Activated CD4-positive, alpha-beta T cell treated with anti-CD3 and anti-CD28 coated beads for 36 hours (primary cell): ENCODE measurements at places on chromosomes 7 and 10. TPM values are rescaled to one million over a fixed set of nuclear protein-coding genes. Genes with fewer than 3 reads are reported as not detected.

SFTPA2 gene
- not detected for total RNA-seq

ERVW-1 gene
- not detected for total RNA-seq

STAG3 gene
- total RNA-seq: 24.7 TPM

EN2 gene
- total RNA-seq: not detected

SUFU gene
- 9.5 TPM for total RNA-seq

ARHGAP12 gene
- total RNA-seq: 5.5 TPM

DLX6 gene
- not detected for total RNA-seq

EGFR gene
- total RNA-seq: 0.09 TPM

DNA sequence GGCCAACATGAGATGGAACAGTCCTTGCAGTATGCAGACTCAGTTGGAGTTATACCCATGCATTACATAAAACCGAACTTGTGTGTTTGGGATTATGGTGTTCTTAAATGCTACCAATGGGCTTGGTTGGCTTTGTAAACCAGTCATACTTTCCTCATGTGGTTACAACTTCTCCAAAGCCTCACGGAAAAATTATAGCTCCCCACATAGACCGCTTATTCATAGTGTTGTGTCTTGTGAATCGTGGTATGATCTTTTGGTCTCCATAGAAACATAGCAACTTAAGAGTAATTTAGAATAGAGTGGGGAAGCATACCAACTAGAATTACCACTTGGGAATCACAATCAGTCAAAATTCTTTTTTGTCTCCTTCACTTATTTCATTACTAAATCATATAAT lies 112.3 kb upstream of the FZD1 start:
- H3K27ac ChIP-seq: no peak overlapping the region
- H3K36me3 ChIP-seq: no peaks in the 10 kb centered on the region
- H3K4me3 ChIP-seq: no peak overlapping the region
- no peaks in the 10 kb centered on the region for H3K27me3 ChIP-seq
- no peak for DNase-seq
- H3K4me1 ChIP-seq: no peaks in the 10 kb centered on the region

GRCh38 chr7:46178661-46179060 lies 257.6 kb upstream of the IGFBP3 start:
- no peaks in the 10 kb centered on the region for H3K4me1 ChIP-seq
- H3K4me3 ChIP-seq: no peak overlapping the region
- DNase-seq: no peak
- H3K27ac ChIP-seq: no peak overlapping the region
- peaks cover 3% of the 10 kb centered on the region for H3K27me3 ChIP-seq

DNA sequence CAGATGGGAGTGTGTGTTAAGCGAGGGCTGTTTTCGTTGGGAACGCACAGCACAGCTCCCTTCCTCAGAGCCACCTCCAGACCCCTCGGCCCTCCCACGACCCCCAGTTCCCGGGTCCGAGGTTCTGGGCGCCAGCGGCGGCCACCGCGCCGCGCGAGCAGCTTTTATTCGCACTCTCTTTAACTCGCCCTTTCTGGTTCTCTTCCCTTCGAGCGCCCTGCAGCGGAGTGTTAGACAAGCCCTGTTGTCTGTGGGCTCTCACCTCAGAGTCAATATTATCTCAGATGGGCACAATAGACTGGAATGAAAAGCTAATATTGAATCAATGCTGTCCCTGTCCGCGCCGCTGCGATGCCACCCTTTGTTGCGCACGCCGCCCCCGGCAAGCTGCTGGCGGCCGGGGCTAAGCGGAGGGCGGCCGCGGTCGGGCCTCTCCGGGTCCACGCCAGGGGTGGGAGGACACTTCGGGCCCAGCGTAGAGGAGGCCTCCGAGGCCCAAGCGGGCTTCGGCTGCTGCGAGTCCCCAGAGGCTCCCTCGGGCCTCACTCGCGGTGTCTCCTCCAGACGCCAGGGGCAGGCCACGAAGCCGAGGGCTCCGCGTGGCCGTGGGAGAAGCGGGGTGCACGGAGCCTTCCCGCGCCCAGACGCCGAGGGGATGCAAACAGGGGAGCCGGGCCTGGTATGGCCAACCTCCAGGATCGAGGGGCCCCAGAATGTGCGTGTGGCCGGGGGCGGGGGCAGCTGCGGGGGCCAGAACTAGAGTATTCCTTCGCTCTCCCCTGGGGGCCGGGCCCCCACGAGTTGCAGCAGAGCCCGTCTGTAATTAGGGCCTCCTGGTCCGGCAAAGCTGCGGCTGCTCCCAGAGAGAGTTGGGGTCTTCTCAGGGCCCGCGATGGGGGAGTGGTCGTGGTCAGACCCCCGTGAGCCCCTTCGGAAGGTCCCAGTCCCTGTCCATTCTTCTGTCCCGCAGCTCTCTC lies 7.9 kb upstream of the EMX2 start:
- H3K4me1 ChIP-seq: peaks cover 9% of the 10 kb centered on the region

GRCh38 chr7:99447943-99448342 lies 9.2 kb downstream of the CPSF4 start:
- DNase-seq: peak; percentile 27
- H3K4me3 ChIP-seq: no peak overlapping the region
- peaks cover 53% of the 10 kb centered on the region for H3K36me3 ChIP-seq
- H3K27me3 ChIP-seq: no peaks in the 10 kb centered on the region
- H3K4me1 ChIP-seq: peaks cover 3% of the 10 kb centered on the region

DNA sequence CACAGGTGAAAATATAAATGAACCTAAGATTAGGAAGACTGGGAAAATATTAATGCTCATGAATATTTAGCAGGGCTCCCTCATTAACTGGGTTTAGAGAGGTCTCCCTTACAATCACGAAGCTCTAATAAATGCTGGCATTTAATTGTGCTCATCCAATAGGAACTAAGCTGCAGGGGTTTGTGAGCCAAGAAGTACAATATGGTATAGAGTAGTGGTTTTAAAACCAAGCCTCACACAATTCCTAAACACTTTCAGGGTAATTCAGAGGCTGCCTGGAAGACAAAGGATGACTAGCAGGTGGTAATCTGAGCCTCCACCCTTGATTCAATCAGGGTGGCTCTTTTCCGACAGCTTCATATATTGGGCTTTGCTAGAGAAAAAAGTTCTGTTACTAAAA lies 103.3 kb downstream of the GPAM start:
- peaks cover 11% of the 10 kb centered on the region for H3K27me3 ChIP-seq
- no peaks in the 10 kb centered on the region for H3K4me1 ChIP-seq
- no peak overlapping the region for H3K4me3 ChIP-seq
- no peak overlapping the region for H3K27ac ChIP-seq
- H3K36me3 ChIP-seq: no peaks in the 10 kb centered on the region

- no peaks in the 10 kb centered on the region for H3K27me3 ChIP-seq
- peak overlapping the region; percentile 95 for H3K27ac ChIP-seq
- H3K36me3 ChIP-seq: peaks cover 37% of the 10 kb centered on the region
- peaks cover 46% of the 10 kb centered on the region for H3K4me1 ChIP-seq
- DNase-seq: no peak
- peak overlapping the region; percentile 89 for H3K4me3 ChIP-seq
Measured at GRCh38 chr7:143287339-143287934, 714 bp upstream of the CASP2 start.

DNA sequence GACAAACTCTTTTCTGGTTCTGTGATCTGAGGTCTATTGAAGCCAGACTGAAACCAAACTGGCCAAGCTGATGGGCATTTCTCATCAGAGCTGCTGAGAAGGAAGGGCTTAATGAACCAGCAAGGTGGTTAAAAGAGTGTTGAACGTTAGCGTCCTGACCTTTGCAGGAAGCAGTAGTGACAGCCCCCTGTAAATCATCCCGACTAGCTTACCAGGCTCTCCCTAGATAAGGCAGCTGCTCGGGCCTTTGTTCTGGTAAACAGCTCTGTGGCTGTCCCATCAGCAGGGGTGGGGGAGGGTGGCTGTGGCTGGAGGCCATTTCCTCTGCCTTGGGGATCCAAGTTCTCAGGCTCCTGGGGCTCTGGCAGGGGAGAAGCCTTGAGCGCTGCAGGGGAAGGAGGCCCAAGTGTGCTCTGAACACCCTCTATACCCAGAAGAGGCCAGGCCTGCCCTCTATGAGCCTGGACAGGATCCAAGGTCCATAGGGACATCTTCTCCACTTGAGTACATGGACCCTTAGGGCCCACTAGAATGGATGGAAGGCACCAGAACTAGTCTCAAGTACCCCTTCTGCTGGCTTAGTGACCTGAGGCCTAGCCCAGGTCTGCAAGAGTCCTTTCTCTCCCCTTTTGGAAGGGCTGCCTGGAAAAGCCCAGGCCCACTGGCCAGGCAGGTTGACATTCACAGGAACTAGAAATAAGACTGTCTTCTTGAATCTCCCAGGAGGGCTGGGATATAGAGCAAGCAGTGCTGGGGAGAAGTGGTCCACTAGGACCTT lies 134.6 kb downstream of the ARHGAP22 start:
- H3K36me3 ChIP-seq: no peaks in the 10 kb centered on the region
- no peak for DNase-seq
- H3K27ac ChIP-seq: no peak overlapping the region
- no peaks in the 10 kb centered on the region for H3K4me1 ChIP-seq
- no peak overlapping the region for H3K4me3 ChIP-seq
- peaks cover 4% of the 10 kb centered on the region for H3K27me3 ChIP-seq

- DNase-seq: no peak
- peaks cover 17% of the 10 kb centered on the region for H3K4me1 ChIP-seq
- no peaks in the 10 kb centered on the region for H3K27me3 ChIP-seq
- H3K27ac ChIP-seq: no peak overlapping the region
- H3K36me3 ChIP-seq: no peaks in the 10 kb centered on the region
Measured at GRCh38 chr7:106029941-106030340, 66.9 kb downstream of the CDHR3 start.

DNA sequence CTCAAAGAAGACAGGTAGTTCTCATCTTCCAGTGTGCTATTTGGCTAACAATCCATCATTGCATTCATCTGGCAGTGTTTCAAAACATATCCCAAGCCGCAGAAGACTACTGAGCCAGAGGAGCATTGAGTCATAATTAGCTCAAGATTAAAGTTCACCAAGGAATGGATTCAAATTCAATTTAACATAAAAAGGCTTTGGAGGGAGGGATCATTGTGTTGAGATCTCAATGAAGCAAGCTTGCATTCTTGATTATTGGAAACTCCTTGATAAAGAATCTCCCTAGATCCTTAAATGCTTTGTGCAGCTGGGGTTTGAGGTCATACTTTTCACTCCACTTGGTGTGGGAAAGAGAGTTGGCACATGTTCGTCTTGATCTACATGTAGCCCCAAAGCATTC lies 142.8 kb upstream of the SEMA3A start:
- no peaks in the 10 kb centered on the region for H3K36me3 ChIP-seq
- no peak for DNase-seq
- no peaks in the 10 kb centered on the region for H3K27me3 ChIP-seq

GRCh38 chr10:13787015-13787421 lies 200.3 kb downstream of the PRPF18 start:
- peak overlapping the region; percentile 90 for H3K27ac ChIP-seq
- H3K27me3 ChIP-seq: no peaks in the 10 kb centered on the region
- H3K36me3 ChIP-seq: no peaks in the 10 kb centered on the region
- peak overlapping the region; percentile 32 for H3K4me3 ChIP-seq
- peaks cover 22% of the 10 kb centered on the region for H3K4me1 ChIP-seq
- peak; percentile 87 for DNase-seq

DNA sequence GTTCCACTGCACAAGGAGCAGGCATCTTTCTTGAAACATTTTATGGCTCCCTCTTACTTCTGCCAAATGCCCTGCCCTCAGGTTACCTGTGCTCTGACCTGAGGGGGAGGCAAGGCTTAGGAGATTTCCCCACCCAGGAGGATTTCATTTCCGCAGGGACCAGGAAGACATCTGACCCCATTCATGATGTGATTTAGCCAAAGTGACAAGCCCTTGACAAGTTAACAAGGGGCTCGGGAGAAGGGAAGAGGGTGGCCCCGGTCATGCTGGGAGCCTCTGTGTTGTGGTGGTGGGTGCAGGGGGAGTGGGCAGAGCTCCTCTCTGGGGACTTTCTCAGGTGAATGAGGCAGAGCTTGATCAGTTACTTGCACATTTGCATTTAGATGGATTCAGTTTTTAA lies 18.9 kb downstream of the GIMAP5 start:
- peak overlapping the region; percentile 7 for H3K4me3 ChIP-seq
- H3K27ac ChIP-seq: peak overlapping the region; percentile 89
- H3K4me1 ChIP-seq: peaks cover 52% of the 10 kb centered on the region
- DNase-seq: no peak
- H3K27me3 ChIP-seq: no peaks in the 10 kb centered on the region

DNA sequence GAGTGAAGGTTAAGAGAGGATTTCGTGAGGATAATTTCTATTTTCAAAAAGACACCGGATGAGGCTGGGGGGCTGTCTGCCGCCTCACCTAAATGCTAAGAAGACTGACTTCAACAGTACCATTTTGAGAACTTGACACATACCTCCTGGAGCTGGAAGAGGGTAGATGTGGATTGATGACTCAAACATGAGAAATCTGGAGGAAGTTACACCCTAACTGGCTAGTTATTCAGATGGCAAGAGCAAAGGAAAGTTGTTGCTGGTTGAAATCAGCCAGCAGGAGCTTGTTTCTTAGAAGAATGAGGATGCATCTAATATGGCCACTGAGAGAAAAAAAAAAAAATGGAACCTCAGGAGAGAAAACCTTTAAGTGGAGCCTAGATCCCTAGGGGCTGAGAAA lies 76.2 kb upstream of the KIAA1217 start:
- no peaks in the 10 kb centered on the region for H3K4me1 ChIP-seq
- DNase-seq: no peak
- H3K27ac ChIP-seq: no peak overlapping the region
- no peaks in the 10 kb centered on the region for H3K27me3 ChIP-seq
- H3K36me3 ChIP-seq: no peaks in the 10 kb centered on the region
- H3K4me3 ChIP-seq: no peak overlapping the region
